Glutamatergic neuron (in vitro differentiated cells): ENCODE measurements at places on chromosomes 7 and 10.

GRCh38 chr10:59284118-59284975, 78.0 kb downstream of the FAM13C start:
- no peak for DNase-seq

DNA sequence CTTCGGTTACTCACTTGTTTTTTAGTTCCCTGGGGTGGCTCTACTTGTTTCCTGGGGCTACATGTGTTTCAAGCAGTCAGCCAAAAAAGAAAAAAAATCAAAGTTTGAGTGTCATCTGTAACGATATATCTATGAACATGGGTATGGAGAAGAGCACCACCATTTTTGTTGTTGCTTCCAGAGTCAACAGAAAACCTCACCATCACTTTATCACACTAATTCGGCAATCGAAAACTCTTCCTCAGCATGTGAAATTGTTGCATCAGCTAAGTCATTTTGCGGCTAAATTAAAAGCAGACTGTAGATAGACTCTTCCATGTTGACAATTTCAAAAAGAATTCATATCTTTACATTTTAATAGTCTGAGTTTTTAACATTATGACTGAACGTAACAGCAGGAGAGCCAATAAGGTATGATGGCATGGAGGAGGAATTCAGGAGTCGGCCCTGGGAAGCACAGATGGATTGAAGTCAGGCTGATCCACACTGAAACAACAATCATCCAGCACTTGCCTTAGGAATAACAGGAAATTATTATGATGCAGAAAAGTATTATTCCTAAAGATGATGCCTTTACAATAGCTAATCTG, 455.7 kb upstream of the KLF6 start:
- DNase-seq: no peak

GRCh38 chr7:107960272-107960671, 42.7 kb downstream of the LAMB1 start:
- DNase-seq: no peak

GRCh38 chr10:124697837-124698544, 46.2 kb downstream of the FAM53B start:
- DNase-seq: no peak

GRCh38 chr7:153090764-153091163, 331.2 kb downstream of the ACTR3B start:
- no peak for DNase-seq

DNA sequence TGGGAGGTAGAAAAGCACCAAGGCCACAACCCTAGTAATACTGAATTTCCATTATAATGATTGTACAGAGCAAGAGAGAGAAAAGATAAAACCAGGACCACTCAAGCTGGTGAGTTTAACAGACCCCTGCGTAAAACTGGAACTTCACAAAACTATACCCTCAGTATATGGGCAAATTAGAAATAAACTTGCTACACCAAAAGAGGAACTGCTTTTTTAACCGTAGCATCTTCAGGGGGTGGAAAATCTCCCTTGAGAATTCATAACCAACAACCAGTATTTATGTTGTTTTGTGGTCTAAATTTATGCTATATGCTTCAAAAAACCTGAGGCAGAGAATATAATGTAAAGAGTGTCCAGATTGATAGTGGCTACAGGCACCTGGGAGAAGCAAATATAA, 171.2 kb downstream of the SGMS1 start:
- no peak for DNase-seq
